ENCODE measurements at places on chromosomes 2 and 18.
A peak's percentile ranks its signal among the peaks of the same experiment; 100 is the strongest.

DNA sequence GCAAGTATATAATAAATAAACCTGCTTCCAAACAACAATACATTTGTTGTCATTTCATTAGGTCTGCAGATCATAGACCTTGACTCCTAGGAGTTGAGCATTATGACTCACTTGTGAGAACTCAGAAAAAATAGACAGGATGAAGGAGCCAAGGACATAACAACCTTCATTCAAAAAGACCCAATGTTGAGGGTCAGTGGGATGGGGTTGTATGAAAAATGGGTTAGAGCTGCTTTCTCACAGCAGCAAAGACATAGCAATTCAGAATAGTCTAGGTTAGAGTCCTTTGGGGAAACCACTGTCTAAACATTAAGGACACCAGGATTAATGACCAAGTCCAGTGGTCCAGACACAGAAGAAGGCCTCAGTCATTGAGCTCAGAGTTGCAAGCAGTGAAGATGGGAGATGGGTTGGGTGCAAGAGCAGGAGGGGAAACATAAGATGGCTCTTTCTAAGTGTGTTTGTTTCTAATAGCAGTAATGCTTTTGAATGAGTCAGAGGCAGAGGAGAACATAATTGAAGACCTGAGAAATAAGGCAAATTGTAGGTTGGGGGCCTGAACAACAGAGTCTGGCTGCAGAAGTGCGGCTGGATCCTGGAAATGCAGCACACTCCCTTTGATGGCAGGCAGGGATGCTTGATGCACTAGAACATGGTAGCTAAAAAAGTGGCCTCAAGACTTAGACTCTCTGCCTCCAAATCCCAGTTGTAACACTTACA, 3.7 kb upstream of the SERPINB10 start:
- DNase-seq = no peak

DNA sequence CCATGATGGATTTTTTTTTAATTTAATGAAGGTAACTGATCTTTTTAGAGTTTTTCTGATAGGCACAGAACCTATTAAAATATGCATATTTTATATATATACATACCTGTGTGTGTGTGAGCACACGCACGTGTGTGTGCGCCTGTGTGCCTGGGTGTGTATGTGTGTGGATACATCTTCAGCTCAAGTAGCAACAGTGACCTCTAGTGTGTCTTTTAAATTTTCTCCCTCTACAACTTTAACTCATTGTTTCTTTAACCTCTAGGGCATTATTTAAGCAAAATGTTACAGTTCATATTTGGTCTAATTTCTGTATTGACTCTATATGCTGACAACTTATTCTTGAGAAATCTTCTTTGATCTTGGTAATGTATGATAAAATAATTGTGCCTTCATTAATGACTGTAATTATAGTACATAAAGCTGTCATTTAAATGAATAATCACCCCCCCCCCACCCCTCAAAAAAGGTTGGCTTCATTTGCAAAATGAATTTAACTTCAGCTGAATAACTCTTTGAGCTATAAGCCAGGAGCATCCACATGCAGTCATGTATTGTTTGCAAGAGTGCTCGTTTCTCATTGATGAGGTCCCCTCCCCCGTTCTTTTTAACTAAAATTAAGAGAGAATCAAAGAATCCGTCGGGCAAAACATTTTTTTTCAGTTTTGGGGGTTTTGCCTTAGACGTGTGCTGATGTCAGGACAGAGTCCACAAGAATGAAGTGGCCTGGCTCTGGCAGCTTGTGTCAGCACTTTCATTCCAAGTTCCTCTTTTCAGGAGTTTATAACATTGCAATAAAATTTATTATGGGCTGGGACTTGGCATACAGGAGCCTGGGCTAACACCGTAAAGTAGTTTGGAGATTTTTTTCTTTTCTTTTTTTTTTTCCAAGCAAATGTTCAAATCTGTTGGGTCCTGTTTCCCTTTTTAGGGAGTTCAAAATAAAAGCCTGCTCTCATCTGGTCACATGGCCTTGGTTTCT, 80.0 kb downstream of the ETAA1 start:
- DNase-seq = no peak

GRCh38 chr2:169822785-169823392, 1.8 kb downstream of the METTL5 start:
- no peak for DNase-seq

GRCh38 chr2:141805302-141805701, 325.5 kb downstream of the LRP1B start:
- no peak for DNase-seq

DNA sequence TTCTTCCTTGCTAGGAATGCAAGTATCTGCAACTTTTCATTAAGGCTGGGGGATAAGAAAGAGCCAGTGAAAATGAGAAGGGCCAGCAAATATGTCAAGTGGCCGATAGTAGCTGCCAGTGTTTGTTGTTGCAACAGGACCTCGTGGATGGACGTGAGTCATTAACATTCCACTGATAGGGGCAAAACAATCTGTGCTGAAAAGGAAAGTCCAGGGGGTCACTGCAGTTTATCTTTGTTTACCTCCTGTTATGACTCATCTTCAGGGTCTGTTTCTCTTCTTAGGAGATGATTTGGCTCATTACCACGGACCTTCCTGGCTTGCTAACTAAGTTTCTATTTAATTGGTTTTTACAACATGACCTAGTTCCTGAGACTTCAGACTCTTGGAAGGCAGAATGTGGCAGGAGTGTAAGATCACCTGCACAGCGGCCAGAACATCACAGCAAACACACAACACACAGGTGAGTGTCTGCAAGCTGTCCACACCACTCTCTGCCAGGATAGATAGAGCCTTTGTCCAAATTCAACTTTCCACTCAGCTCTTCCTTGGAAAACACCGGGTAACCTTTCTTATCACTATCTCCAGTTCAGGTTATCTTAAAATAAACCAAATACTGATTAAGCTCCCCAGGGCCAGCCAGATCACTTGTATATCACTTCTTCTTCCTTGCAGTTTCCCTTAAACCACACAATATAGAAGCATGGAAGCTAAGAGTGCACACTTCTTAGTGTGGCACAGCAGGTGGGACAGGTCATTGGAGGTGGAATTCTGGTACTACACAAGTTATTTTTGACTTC, 157.5 kb upstream of the LMAN1 start:
- DNase-seq = no peak

DNA sequence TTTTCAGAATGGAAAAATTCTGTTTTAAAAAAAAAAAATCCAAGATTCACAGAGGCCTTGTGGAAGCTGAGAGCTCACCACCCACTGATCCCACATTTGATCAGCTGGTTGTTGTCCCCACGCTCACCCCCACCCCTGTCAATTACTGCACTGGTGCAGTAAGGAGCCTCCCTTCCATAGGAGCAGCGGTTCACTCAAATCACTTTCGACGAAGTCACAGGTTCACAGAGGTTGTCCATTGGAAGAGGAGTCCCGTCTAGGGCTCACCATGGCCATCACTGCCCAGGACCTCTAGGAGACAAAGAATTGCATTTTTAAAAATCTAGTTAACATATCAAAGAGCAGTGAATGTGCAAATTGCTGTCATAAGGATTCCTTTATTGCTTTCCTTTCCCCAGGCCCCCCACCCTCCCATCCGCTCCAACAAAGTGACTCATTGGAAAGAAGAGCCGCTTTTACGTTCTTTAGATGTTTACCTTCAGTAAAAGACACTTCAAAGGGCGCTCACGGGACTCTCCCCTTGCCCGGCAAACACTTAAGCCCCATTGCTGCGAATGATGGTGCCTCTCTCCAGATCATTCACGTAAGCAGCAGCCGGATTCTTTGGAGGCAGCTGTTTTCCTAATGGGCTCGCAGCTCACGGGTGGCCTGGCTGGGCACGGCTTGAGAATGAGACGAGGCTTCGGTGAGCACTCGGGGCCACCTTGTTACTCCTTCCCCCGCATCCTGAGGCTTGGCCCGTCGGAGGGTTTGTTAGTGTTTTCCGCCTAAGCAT, 165.5 kb upstream of the SALL3 start:
- no peak for DNase-seq

GRCh38 chr2:39234754-39235153, 9.0 kb downstream of the CDKL4 start:
- no peak for DNase-seq

DNA sequence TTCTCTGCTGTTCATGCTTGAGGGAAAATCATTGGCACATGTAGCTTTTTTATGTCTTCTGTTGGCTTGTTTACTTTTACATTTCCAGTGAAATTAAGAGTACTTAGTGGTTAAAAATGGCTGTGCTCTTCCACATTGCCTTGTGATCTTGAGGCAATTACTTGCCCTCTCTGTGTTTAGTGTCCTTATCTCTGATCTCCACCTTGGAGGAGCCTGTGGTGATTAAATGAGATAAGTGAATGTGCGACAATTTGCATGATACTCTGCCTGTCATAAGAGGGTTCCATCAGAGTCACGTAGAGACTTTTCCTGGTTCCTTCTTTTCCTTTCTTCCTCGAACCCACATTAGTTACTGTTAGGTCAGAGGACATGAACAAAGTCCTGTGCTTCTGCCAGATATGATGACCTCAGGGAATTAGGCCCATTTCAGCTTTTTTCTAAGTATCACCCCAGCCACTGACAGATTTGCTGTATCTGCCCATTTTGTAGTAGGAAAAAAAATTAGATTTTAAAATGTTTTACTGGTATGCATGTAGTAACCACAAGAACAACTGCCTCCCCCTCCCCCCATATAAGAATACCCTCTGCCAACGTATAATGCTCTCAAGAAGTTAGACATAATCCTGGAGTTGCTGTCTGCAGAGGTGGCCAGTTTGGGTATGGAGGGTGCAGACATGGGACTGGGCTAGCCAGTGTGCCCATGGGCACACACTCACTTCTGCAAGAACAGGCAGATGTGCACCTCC, 51.9 kb downstream of the TET3 start:
- DNase-seq = no peak

DNA sequence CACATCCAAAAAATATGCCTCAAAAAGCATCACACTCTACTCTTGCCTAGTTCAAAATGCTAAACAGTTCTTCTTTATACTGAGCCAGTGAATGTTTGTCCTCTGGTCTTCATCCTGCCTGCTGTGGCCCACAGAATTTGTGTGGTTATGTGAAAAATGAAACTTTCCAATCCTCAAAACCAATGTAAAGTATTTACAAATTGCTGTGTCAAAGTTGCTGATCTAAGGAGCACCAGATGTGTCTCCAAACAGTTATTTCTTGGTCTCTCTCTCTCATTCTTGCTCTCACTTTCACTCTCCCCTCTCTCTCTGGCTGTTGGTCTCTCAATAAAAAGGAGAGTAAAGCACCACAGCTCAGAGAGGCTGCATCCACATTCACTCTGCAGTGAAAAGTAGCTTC, 23.0 kb downstream of the EPHA4 start:
- no peak for DNase-seq

GRCh38 chr2:207251573-207252192, 85.9 kb upstream of the KLF7 start:
- DNase-seq = no peak

- DNase-seq = no peak
Observed at GRCh38 chr18:31436825-31437224, 10.7 kb upstream of the DSG3 start.

DNA sequence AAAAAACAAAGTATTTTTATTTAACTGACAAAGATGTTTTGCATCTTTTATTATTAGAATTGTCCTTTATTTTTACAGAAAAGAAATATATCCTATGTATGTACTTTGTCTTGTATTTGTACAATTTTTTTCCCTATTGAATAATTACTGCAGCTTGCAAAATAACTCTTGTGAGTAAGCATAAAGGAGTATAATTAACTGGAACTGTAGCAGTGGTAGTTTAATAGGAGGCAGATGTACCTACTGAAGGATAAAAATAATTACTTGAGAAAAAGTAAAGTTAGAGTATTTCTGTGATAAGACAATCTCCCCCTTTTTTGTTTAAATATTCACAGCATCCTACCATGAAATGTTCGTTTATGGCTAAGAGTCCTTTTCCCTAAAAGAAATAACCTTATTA, 34.7 kb downstream of the EHBP1 start:
- DNase-seq = no peak

DNA sequence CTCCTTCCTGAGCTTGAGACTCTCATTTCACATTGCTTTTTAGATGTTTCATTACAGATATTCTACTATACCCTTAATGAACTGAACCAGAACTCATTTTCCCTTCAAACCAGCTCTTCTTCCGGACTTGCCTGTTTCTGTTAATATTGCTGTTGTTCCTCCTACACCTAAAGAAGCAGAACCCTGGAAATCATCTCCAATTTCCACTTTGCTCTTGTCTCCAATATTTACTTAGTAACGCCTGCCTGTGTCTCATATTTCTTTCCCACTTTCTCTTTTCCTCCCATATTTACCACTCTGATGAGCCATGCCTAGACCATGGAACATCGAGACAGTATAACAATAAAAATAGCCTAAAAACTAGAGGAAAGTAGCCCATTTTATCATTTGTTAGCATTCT, 17.9 kb upstream of the GMCL1 start:
- DNase-seq = no peak

- DNase-seq = peak; percentile 24
Observed at GRCh38 chr18:22813648-22814328, 119.3 kb upstream of the RBBP8 start.

DNA sequence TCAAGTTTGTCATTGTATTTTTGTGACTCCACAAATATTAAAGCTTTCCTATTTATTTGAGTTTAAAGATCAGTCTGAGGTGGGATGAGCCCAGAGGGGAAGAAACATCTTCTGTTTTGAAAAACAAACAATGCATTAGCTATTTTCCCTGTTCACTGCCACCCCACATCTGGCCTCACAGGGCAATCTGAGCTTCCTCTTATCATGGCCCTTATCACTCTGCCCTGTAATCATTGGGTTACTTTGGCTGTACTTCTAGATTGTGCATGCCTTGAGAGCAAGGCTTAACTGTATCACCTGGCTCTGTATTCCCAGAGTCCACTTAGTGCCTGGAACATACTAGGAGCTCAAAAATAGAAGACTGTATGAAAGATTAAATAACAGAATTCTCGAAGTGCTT, 241.6 kb upstream of the NT5C1B start:
- DNase-seq = no peak

GRCh38 chr2:43333656-43334144, 107.3 kb upstream of the ZFP36L2 start:
- DNase-seq = no peak

GRCh38 chr2:168528469-168528868, 72.4 kb downstream of the CERS6 start:
- no peak for DNase-seq

- no peak for DNase-seq
Observed at GRCh38 chr2:63192889-63193774, 142.5 kb downstream of the OTX1 start.

- no peak for DNase-seq
Observed at GRCh38 chr2:235105821-235106359, 154.1 kb downstream of the SH3BP4 start.

- DNase-seq = peak; percentile 38
Observed at GRCh38 chr18:47260120-47260923, 8.9 kb upstream of the SKOR2 start.

DNA sequence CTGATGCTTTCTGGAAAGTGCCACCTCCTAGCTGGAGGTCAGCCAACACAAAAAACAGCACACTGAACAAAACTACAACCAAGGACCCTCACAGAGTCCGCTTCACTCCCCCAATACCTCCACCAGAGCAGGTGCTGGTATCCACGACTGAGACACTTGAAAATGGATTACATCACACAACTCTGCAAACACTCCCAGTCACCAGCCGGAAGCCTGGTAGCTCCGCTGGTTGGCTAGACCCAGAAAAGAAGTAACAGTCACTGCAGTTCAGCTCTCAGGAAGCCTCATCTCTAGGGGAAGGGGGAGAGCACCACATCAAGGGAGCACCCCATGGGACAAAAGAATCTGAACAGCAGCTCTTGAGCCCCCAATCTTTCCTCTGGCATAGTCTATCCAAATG, 175.4 kb downstream of the LCLAT1 start:
- DNase-seq = no peak
